RPMI7951 (cell line): ENCODE measurements at places on chromosomes 16 and 17. TPM values are rescaled to one million over a fixed set of nuclear protein-coding genes. Genes with fewer than 3 reads are reported as not detected.

DNA sequence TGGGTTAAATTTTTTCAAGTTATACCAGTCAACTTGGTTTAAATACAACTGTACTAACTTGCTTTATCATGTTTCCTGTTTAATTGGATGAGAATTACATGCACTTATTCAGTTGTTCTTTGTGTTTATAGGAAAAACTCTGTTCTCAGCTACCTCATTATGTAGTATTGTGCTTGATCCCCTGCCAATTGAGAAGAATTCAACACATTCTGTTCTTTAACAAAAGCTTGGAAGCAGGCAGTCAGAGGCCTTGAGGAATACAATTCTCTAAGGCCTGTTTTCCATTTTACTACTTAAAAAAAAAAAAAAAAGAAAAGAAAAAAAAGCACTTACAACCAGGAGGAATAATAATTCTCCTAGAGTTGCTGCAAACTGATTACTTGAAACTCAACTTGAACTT lies 60.6 kb upstream of the CMIP start:
- no peak for DNase-seq

GRCh38 chr16:50526796-50527195 lies 21.4 kb upstream of the NKD1 start:
- DNase-seq, result no peak

GRCh38 chr16:27355610-27356009 lies 41.8 kb downstream of the IL4R start:
- peak; percentile 20 for DNase-seq

DNA sequence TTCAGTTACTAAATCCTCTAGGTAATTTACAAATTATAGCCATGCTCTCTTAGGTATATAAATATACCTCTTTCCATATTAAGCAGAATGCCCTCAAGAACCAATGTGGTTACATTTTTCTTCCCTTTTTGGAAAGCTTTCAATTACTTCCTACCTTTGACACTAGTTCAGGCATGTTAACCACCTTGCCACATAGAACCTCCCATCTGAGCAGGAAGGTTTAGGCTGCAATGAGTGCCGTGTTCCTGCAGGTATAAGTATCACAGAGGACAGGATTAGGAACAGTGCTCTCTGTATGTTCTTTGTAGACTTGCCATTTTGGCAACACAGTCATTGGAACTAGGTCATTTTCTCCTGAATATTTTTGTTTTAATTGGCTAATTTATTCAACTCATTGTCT lies 20.1 kb downstream of the KRT25 start:
- DNase-seq, result no peak

GRCh38 chr16:4938683-4939030 lies 1.7 kb upstream of the PPL start:
- DNase-seq, result no peak

DNA sequence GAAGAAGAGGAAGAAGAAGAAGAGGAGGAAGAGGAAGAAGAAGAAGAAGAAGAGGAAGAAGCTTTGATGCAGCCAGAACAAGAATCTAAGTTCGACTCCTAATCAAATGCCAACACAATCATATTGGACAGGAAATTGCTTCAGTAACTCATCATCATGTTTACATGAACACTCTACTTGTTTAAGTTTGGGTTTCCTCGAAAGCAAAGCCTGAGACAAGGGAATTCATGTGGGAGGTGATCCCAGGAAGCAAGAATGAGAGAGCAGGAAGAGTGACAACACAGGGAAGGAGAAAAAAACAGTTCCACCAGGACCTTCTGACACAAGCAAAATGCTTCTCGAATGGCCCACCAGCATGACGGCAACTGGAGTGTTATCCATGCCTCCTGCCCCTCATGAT lies 279.0 kb downstream of the PMP22 start:
- DNase-seq, result peak; percentile 1

GRCh38 chr16:67481561-67482232 lies 740 bp upstream of the ATP6V0D1 start:
- peak; percentile 48 for DNase-seq

GRCh38 chr17:66829883-66830282 lies 5.0 kb upstream of the CACNG5 start:
- DNase-seq, result no peak

DNA sequence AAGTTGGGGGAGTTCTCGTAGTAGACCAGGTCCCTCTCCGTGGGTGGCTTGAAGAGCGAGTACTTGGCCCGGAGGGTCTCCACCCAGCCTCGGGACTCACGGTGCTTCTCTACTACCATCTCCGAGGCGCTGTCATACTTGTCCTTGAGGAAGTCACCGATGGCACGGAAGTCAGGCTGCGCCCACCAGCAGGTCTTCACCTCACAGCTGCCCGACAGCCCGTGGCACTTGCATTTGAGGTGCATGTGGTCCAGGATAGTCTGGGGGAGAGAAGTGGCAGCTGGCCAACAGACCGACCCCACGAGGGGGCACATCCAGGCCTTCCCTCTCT lies 50.0 kb downstream of the WNT3 start:
- DNase-seq, result no peak

- DNase-seq, result no peak
Measured at GRCh38 chr17:32992321-32993033, 830 bp downstream of the SPACA3 start.

DNA sequence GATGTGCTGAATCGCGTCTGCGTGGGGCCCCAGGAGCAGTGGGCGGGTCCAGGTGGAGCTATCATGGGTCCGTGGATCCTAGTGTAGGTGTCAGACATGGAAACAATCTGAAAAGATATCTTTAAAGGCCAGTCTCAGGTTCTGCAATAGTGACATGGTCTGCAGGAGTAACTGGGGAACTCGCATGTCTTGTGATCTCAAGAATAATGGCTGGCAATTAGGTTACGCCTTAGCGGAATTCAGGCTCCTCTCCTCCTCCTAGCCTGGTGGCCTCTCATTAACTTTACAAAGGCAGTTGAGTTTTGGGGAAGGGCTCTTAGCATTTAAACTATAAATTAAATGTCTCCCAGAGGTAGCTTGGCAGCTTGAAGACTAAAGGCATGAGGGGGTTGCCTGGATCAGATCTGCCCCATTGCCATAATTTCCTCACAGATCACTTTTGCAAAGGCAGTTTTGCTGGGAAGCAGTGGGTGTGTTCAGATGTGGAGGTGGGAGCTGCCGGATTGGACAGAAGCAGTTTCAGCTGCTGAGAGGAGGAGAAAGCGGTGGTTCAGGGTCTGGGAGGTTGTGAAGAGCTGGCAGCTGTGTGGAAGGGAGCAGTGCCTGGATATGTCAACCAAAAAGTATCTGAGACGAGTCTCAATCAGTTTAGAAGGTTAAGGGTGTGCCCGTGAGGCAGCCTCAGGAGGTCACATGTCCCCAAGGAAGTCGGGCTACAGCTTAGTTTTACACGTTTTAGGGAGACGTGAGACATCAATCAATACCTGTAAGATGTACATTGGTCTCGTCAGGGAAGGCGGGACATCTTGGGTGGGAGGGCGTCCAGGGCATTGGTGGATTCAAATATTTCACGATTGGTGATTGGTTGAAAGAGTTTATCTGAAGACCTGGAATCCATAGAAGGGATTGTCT lies 2.7 kb downstream of the TBCD start:
- no peak for DNase-seq

DNA sequence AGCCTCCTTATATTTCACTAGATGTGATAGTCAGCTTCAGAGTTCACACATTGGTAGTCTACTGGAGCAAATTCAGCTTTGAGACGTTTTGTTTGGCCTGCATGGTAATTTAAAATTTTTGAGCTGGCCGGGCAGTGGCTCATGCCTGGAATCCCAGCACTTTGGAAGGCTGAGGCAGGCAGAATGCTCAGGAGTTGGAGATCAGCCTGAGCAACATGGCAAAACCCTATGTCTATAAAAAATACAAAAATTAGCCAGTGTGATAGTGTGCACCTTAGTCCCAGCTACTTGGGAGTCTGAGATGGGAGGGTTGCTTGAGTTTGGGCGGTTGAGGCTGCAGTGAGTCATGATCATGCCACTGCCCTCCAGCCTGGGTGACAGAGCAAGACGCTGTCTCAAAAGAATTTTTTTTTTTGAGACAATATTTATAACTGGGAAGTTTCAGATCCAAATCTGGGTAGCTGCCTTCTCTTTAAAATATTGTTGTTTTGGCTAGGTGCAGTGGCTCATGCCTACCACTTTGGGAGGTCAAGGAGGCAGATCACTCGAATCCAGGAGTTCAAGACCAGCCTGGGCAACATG lies 4.8 kb upstream of the BLMH start:
- DNase-seq, result peak; percentile 36

DNA sequence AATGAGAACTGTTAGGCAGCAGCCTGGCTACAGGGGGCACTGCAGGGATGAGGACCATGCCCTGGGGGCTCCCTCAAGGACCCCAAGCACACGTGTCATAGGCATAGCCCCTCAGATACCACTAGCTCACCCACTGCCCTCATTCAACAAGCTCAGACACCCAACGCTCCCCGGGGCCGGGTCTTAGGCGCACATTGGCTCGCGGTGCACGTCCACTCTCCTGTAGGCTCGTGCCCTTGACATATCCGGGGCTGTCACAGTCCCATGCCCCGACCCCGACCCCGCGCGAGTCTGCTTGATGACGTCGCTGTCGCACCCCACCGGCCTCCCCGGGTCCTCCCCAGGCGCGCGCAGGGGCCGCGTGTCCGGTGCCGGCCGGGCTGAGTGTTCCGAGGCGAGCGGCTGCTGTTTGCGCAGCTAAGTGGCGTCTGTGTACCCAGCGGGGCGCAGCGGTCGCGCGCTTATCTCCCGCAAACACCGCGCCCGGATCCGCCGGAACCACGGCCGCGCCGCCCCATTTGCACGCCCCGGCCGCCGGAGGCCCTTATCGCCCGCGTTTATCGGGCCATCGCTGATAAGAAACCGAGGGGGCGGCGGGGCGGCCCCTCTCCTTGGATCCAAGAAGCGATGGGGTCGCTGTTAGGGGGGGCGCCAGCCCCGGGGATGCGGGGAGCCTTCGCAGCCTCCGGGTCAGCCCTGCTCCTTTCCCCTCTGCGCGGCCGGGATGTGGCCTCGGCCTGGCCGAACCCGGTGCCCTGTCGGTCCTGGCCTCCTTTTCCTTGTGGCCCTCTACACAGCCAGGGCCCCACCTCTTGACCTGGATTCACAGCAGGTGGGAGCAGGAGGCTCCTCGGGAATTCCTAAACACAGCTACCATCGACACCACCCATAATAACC lies 20.7 kb upstream of the NAGS start:
- DNase-seq, result no peak

- DNase-seq, result no peak
Measured at GRCh38 chr17:73302189-73302588, 9.6 kb downstream of the CDC42EP4 start.

GRCh38 chr16:27969574-27969973 lies 93.9 kb downstream of the GSG1L start:
- DNase-seq, result no peak

GRCh38 chr16:65964752-65965151 lies 401.7 kb upstream of the CDH5 start:
- DNase-seq, result no peak

- DNase-seq, result no peak
Measured at GRCh38 chr16:14121142-14121541, 50.0 kb downstream of the MRTFB start.

DNA sequence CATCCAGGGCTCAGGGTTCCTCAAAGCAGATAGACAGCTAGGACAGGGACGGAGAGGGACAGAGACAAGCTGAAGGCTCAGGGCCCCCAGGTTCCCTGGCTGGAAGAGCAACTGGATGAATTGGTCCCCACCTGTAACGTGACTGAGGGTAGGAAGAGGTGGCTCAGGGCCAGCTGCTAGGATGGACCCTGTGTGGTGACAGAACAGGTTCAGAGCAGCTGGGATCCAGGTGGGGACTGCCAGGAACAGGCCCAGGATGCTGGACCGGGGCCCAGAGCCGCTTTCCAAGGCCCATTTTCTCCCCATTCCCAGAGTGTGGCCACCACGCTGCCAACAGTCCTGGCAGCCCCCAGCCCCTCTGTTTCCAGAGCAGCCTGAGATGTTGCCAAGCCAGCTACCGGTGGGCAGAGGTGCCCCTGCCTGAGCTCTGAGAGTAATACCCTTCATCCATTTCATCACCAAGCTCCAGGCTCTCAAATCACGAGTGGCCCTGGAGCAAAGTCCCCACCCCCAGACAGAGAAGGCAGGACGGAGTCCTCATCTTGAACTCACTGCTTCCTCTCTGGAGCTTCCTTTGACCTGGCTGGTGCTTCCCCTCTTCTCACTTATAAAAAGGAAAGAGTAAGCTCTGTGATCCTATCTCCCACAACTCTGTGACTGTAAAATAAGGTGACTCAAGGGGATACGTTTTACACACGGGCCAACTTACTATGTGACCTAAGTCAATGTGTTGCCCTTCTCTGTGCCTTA lies 79.6 kb downstream of the TMEM132E start:
- DNase-seq, result no peak

DNA sequence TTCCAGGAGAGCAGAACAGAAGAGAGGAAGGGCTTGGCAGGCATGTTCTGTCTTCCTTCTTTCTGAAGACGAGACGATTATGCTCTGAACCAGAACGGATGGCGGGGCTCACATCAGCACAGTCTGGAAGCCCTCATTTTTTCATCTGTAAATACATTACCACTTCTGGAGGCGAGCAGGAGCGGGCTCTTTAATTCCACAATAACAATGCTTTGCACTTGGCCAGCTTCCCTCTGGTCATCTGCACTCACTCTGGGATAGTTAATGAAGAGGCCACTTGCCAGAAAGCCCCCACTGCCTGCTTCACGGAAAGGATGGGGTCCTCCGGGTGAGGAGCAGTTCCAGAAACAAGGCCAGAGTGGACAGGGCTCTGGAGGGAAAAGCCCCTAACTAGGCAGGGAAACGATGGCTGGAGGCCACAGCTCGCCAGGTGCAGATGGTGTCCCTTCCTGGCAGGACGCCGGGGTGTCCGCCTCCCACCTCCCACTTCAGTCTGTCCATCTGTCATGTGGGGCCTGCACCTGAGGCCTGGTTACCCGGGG lies 13.1 kb upstream of the BCAR1 start:
- DNase-seq, result peak; percentile 41

CHST5 gene
- total RNA-seq, result not detected in 2 replicates

PLEKHH3 gene
- total RNA-seq, result 9.9 and 12.5 TPM in 2 replicates

TBX2 gene
- total RNA-seq, result 20.9 and 24.9 TPM in 2 replicates

IGFBP4 gene
- 2.3 and 2.8 TPM in 2 replicates for total RNA-seq

FGF11 gene
- 2.0 and 4.1 TPM in 2 replicates for total RNA-seq

KCNJ2 gene
- total RNA-seq, result under 0.01 and 0.24 TPM in 2 replicates

PRDM7 gene
- total RNA-seq, result not detected in 2 replicates

CSF3 gene
- total RNA-seq, result 0.49 TPM in 1 of 2 replicates, not detected in the other

SLC13A5 gene
- total RNA-seq, result not detected in 2 replicates

MT1M gene
- total RNA-seq, result 2.3 and 4.5 TPM in 2 replicates

VTN gene
- 0.10 and 0.60 TPM in 2 replicates for total RNA-seq

IRX6 gene
- total RNA-seq, result not detected in 2 replicates

MAPT gene
- 0.10 and 0.12 TPM in 2 replicates for total RNA-seq

ZNF469 gene
- 0.12 and 0.39 TPM in 2 replicates for total RNA-seq
